Activated T-cell treated with anti-CD3 and anti-CD28 coated beads for 4 hours (primary cell): ENCODE measurements at places on chromosomes 5 and 9.

DNA sequence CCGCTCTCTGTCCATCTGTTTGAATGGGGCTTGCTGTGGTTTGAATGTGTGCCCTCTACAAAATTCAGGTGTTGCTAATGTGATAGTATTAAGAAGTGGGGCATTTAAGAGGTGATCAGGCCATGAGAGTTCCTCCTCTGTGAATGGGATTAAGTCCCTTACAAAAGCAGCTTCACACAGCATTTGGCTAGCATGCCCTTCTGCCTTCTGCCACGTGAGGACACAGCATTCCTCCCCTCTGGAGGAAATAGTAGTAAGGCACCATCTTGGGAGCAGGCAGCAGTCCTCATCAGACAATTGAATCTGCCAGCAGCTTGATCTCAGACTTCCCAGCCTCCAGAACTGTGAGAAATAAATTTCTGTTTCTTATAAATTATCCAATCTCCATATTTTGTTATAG, 540.2 kb downstream of the CSNK1G3 start:
- no peak for DNase-seq

GRCh38 chr5:96616801-96617200, 45.4 kb upstream of the CAST start:
- no peak for DNase-seq

- no peak for DNase-seq
Observed at GRCh38 chr9:133031496-133031911, 707 bp downstream of the GTF3C5 start.

DNA sequence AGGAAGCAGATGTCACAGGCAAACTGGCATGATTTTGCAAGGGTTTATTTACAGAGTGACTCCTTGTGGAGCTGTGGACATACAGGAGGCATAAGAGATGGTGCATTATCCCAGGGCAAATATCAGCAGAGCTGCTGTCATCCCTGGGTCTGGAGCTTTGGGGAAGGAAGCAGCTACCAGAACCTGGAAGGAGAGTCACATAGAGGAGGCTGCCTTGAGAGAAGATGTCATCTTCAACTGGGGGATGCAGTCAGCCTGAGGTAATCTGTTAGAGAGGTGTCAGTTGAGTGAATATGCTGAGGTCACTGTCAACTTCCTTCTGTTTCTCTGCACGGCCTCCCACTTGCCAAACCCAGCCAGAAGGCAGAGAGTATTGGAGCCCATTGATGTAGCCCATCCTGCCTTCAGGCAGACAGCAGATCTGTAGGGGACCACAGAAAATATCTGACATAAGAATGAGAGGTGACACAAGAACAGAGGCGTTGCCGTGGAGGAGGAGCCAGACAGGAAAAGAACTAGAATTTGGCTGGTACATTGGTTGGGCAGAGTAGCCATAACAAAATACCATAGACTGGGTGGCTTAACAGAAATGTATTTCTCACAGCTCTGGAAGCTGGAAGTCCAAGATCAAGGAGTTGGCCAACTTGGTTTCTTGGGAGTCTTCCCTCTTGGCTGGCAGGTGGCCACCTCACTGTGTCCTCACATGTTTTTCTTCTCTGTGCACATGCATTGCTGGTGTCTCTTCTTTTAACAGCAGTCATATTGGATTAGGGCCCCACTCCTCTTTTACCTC, 102.8 kb downstream of the SNX18 start:
- DNase-seq = no peak

DNA sequence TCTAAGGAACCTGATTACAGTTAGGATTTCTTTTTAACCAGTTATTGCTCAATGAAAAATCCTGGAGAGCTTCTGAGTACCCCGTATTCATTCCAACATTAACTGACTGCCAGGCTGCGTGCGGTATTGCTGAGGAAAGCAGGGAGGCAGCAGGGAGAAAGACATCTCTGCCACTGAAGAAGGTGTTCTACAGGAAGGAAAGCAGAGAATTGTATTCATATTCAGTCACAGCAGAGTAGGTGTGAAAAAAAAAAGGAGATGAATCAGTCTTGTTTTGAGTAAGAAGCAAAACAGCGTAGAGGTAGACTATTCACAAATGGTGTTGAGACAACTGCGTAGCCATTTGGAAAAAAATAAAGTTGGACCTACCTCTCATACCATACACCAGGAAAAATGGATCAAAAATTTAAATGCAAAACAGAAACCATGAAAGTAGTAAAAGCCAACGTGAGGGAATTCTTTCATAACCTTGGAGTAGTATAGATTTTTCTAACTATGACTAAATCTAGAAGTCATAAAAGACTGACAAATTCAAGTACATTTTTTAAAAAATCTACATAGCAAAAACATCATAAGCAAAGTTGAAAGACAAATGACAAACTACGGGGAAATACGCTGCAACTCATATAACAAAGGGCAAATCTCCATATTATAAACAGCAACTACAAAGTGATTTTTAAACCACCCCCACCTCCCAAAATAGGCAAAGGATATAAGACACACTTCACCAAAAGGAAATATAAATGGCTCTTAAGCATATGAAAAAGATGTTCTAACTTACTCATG, 9.9 kb upstream of the NR4A3 start:
- no peak for DNase-seq
